DMS153 (cell line): ENCODE measurements at places on chromosomes 5 and 9.

- DNase-seq: no peak
These were observed 73.3 kb upstream of the PHF24 start for GRCh38 chr9:34884747-34885189.

- no peak for DNase-seq
These were observed 30.7 kb downstream of the DBH start for GRCh38 chr9:133666845-133667244.

- DNase-seq: no peak
These were observed 157.9 kb downstream of the KDM4C start for GRCh38 chr9:6915635-6916034.

- DNase-seq: no peak
These were observed 24.4 kb downstream of the LMNB1 start for GRCh38 chr5:126801174-126801991.

GRCh38 chr5:107324071-107324470 lies 346.7 kb downstream of the EFNA5 start:
- DNase-seq: no peak

GRCh38 chr5:146107901-146108300 lies 2.5 kb upstream of the PLAC8L1 start:
- no peak for DNase-seq

GRCh38 chr5:148532969-148533670 lies 121.2 kb downstream of the HTR4 start:
- DNase-seq: no peak

- DNase-seq: no peak
These were observed 19.5 kb upstream of the MXD3 start for GRCh38 chr5:177330991-177331842.

GRCh38 chr9:123454361-123454760 lies 98.4 kb downstream of the CRB2 start:
- no peak for DNase-seq

- DNase-seq: no peak
These were observed 681 bp downstream of the CPLANE1 start for GRCh38 chr5:37248421-37248969.

- DNase-seq: peak; percentile 96
These were observed 32.1 kb downstream of the PRKACG start for GRCh38 chr9:68981789-68982188.

DNA sequence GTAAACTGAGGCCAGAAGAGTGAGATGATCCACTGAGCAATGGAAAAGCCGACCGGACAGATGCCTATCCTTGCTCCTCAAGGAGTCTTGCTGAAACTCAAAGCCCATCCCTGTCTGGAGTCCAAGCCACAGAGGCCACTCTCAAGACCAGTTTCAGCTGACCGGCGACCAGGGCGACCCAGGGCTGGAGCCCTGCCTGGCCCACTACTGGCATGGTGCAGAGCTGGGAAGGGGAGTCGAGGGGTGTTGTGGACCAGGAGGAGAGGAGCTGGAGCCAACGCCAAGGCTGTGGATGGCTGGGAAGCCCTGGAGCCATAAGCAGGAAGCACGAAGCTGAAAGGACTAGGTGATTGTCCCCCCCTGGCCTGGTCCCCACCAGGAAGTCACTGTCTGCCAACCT lies 22.1 kb downstream of the FAM163B start:
- DNase-seq: peak; percentile 21

DNA sequence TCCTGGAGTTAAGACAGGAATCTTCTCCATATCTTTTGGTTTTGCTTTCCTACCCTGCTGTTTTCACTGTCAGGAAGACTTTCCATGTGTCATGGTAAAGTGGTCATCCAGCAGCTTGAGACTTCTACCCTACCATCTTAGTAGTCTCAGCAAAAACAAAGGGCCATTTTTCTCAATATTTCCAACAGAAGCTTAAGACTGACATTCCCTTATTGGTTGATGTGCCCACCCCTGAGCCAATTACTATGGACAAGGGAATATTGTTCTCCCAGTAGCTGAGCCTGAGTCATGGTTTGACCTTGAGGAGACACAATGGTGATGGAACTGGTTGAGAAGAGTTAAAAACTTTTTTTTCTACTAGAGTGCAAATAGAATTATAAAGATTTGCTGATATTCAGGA lies 105.6 kb downstream of the CSNK1G3 start:
- no peak for DNase-seq

DNA sequence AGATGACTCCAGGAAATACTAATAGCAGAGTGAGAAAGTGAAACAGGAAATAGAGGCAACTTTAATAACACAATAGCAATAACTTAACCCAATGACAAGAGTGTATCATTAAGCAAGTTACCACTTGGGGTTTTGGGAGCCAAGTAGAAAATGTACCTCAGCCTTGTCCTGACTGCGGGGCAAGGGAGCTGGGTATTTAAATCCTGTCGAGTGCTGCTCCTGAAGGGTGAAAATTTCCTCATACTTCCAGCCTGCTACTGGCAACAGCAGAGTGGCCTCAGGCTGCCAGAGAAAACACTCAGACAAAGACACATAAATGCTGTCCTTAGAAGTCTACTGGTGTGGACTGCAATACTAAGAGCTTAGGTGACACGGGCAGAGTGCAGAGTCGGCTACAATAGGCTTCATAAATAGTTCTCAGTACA lies 112.5 kb upstream of the EMB start:
- DNase-seq: peak; percentile 51
